ENCODE measurements at places on chromosomes 4 and X.

GRCh38 chrX:101429934-101430333, 21.9 kb downstream of the HNRNPH2 start:
- DNase-seq, result no peak

DNA sequence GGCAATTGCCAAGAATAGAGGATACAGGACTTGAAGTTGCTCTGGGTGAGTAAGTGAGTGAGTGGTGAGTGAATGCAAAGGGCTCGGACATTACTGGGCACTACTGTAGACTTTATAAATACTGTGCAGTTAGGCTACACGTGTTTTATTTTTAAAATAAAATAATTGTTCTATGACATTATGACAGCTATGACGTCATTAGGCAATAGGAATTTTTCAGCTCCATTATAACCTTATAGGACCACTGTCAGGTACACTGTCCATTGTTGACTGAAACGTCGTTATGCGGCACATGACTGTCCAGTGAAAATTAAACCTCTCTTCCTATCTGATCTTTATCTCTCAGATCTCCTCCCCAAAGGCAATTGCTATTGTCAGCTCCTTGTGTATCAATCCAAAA, 5.1 kb upstream of the TASL start:
- no peak for DNase-seq

- no peak for DNase-seq
Measured at GRCh38 chr4:4289055-4289454, 899 bp downstream of the LYAR start.

GRCh38 chrX:78595901-78596502, 63.1 kb downstream of the RTL3 start:
- DNase-seq, result no peak

GRCh38 chrX:15301924-15302323, 13.5 kb downstream of the ASB11 start:
- no peak for DNase-seq

GRCh38 chrX:56498756-56499155, 64.7 kb upstream of the UBQLN2 start:
- DNase-seq, result no peak

DNA sequence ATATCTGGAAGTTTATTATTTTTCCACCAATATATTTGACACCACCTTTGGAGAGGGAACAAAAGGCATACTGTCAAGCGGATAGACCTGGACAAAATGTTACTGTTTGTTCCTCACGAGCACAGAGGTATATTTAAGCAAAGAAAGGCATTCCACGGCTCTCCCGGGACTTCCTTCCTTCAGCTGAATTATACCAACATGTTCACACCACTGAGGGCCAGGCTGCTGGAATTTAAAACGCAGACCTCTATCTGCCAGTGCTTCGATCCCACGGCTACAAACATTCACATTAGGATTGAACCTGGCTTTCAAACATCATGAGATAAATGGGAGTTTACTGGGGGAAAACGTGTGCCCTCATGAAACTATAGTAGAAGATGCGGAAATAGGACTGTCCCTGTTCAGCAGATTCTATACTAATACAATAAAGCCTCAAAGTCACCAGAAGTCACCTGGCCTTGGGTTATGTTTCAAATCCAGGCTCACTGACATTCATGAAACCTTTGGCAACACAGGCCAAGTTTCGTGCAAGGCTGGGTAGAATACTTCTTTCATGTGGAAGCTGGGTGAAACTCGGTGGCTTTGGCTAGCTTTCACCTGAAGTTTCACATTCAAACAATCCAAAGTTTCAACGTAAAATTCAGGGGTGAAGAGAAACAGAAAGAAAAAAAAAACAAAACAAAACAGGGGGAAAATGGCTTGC, 39.5 kb downstream of the SORBS2 start:
- DNase-seq, result no peak

DNA sequence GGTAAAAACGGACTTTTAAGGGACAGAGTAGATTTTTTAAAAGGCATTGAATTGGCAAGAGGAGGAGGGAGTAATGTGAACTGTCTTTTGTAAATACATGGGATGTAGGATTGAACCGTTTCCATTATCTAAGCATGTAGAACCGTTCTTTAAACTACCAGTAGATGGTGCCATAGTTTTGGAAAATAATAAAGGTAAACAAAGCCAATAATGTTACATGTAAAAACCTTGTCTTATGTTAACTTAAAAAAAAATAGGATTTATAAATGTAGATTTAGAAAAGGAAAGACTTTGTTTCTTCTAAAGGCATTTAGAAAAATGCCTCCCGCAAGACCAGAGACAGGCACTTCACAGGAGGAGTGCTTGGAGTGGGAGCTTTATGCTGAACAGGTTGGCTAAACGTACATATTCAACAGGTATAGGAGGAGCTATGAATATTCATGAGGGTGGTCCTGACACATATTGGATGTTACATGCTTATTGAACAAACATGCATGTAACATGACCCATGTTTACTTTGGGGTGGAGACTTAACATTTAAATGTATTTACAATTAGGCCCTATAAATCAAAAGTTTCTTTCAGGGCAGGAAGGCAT, 45.5 kb upstream of the FAM241A start:
- peak; percentile 6 for DNase-seq

DNA sequence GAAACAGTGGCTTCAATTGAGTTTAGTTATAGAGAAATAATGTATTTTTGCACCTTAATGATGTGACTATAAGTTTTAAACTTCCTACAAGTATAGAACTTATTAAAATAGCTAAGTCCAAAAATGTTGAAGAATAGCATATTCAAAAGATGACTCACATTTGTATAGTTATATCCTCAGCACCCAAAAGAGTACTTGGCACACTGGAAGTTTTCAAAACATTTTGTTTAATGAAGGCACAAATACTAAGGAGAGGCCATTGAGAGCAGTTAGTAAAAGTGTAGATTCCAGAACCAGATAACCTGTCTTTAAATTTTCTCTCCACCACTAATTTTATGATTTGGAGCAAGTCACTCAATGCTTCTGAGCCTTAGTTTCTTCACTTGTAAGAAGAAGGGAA, 226.9 kb upstream of the MID1 start:
- DNase-seq, result no peak

DNA sequence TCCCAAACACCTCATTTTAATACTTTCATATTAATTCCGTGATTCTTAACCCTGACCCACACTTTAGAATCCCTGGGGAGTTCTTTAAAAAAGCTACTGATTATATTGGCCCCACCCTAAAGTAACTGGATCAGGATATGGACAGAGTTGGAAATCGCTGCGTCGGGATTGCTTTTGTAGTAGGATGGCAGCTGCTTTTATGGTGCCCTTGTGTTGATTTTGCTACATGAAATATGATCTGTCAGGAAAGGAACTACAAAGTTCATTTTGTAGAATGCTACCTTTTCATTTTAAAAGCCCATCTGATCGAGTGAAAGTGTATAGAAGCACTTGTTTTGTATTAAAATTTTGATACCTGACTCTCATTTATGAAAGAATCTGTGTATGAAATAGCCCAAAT, 43.6 kb downstream of the TMEM131L start:
- no peak for DNase-seq
